ENCODE measurements at places on chromosomes 3 and 15.

DNA sequence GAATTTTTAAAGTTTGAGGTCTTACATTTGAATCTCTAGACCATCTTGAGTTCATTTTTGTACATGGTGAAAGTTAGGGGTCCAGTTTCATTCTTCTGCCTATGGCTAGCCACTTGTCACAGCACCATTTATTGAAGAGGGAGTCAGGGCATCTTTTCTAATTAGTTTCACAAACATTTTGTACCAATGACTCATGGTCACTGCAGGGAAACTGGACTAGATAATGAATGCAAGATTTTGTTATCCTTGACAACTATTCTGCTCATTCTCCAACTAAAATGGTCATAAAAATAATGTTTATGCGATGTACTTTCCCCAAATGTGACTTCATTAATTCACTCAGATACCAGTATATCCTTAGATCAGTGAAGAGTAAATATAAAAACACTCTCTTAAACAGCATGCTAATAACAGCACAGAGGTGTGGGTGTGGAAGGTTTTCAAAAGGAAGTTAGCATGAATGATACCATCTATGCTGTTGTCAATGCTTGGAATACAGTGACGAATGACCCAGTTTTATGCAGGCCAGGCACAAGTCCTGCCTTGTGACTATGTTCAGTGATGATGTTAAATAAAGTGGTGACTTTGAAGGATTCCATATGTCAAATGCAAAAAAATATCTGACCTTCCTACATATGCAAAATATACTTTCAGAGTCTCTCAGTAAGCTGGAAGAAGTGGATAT, 314.9 kb upstream of the TMCO5A start:
- no peak for DNase-seq

DNA sequence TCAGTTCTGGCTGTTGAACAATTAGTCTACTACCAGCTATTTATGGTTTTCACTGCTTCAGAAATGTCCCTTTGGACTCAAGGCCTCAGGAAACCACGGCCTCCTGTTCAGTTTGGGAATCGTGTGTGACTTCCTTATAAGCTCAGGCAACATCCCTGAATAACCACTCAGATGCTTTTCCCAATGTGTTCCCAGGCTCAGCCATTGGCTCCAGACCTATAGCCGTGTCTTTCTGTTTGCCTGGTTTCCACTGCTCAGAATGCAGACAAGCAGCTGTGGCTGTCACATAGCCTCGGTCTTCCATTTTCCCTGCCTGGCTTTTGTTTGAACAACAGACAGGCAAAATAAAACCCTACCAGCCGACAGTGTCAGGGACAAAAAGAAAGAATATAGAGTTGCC, 63.2 kb upstream of the ATP2B2 start:
- DNase-seq = no peak

DNA sequence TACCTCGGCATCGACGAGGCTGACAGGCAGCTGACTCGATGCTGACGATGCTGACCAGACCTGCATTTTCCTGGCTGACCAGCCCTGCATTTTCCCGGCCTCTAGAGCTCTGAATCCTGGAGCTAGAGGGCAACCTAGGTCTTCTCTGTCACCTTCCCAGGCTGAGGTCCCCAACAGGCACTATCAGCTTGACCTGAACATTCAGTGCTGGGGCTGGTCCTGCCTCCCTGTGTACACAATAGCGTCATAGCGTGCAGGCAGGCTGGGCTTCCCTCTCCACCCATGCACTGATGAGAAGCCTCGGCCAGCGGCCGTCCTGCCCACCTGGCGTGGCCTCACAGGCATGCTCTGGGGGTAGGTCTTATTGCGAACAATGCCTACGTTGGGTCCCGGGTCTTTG, 62.3 kb upstream of the SNRPA1 start:
- DNase-seq = no peak

DNA sequence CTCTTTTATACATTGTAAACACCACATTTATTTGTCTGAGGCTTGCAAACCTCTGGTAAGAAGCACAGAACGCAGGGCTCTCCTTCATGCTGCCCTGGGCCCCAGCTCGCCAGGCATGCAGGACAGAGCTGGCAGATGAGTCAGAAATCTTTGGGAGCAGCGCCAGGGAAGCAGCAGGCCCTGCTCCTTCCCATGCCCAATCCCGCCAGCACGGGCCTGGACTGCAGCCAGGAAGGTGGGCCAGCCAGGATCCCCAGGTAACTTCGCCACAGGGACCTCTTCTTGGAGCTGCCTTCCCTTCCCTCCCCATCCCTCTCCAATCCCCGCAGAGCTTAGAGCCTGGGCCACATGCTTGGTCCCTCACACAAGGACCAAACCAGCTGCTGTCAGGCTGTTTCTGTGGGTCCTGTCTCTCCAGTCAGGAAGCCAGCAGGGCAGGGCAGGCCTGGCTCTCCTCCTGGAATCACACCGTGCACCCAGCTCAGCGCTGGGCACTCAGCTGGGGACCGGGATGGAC, 8.8 kb downstream of the STOML1 start:
- DNase-seq = no peak

DNA sequence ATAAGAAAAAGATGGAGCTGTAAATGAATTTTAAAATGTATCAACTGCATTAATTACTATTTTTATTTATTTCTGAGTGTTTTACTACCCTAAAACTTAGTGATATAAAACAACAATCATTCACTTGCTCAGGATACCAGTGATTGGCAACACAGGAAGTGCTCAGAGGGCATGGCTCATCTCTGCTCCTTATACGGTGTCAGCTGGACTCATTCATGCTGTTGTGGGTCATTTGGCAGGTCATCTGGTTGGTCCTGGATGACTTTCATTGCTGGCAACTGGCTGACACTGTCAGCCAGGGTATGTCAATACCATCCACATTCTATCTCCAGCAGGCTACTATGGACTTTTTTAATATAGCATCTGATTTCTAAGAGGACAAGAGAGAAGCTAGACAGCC, 689.6 kb upstream of the NECTIN3 start:
- no peak for DNase-seq

DNA sequence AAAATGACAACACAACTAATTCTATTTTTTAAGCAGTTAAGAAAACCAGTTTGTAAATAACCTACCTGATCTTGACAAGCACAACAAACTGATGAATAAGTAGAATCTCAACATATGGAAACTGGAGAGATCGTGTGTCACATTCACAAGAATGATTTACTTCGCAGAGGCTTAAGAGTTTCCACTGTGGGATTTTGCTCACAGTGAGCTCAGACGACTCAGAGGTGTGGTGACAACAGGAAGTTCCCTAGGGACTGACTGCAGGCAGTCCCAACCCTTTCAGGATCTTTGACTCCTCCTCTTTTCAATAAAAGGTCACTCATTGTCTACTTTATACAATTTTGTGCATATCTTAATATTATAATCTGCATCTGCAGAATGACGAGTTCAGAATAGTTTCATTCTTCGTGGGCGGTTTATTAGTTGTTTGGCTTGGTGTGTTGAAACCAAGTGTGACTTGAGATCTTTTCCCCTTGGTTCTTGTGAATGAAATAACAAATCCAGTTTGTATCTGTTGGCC, at the start of gene LIPH:
Gene LIPH (minus strand): TSS at position 231 of the 520 bp plus-strand sequence. CDS start 117 bp downstream, at position 114.
- peak; percentile 32 for DNase-seq

DNA sequence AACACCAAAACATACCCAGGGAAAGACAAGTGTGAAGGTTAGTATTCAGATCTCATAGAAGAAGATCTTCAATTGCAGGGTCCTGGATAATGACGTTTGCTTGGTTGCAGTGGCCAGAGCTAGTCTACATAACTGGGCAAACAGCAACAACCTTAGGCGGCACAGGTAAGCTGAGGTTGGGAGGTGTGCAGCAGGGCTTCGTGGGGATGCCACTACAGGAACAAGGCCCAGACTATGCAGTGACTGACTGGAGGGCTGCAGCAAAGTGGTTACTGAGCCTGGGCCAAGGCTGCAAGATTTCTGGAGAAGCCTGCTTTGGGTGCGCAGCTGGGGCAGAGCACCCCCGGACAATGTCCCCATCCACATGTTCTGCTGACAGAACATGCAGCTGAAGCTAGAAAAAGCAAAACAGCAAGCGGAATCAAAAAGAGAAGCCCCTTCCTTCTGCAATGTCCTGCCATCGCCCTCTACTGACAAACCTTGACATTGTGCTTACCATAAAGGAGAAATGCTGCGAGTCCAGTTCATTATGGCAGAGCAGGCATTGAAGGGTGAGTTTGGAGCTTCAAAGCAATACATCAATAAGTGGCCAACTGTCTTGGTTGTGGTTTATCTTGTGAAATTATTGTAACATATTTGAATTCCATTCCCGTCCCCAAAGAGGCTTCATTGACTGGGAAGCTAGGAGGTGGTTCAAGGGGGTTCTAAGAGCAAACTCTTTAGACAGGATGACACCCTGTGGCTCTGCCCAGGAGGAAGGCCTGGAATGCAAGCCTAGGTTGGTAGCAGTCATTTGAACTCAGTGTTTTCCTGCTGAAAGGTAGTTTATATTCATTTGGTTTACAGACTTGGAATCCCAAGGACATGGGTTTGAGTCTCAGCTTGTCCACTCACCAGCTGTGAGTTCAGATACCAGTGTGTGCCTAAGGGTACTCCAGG, 217.0 kb downstream of the PDCD6IP start:
- no peak for DNase-seq

DNA sequence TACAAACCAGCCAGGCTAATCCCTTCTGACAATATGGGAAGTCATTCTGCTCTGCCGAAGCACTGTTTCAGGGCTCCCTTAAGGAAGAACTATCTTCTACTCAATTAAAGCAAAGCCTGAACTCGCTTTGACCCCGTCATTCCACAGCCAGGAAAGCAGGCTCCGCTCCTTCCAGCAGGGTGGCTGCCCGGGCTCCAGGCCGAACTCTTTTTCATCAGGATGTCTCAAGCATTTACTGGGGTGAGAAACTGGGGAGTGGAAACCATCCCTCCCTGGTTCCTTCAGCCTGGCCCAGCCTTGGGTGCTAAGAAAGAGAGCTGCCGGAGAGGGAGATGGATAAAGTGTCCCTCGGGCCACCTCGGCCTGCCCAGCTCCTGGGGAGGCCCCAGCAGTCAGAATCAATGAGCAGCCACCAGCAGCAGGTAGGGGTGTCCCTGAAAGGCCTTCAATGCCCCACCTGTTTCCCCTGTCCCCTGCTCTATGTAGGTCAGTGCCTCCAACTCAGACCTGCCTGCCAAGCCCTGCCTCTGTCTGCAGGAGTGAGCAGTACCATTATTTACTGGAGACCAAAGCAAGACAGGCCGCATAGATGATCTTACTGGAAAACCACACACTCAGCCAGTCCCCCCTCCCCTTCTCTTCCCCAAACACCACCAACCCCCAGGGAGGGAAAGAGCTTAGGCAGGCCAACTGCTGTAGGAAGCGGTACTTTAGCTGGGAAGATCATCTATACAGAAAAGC, 225.6 kb upstream of the TLE3 start:
- no peak for DNase-seq

GRCh38 chr3:126993436-126993835, 10.5 kb downstream of the PLXNA1 start:
- no peak for DNase-seq

DNA sequence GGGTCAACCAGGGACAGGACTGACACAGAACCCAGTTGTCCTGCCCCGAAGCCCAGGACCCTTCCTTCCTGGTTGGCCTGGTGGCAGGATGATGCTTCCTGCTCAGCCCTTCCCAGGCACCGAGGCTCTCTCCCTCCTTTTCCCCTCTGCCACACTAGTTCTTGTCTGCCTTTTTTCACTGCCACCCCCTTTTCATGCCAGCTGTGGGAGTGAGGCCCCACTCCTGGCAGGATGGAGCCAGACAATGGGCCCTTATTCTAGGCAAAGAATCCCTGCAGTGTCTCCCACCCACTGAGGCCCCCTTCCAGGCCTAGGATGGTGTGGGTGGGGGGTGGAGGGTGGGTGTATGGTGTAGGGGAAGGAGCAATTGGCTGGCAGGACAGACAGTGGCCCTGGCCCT, 1.1 kb upstream of the SCAMP5 start:
- no peak for DNase-seq

- DNase-seq = no peak
Observed at GRCh38 chr3:151919446-151919845, 46.0 kb downstream of the SUCNR1 start.

DNA sequence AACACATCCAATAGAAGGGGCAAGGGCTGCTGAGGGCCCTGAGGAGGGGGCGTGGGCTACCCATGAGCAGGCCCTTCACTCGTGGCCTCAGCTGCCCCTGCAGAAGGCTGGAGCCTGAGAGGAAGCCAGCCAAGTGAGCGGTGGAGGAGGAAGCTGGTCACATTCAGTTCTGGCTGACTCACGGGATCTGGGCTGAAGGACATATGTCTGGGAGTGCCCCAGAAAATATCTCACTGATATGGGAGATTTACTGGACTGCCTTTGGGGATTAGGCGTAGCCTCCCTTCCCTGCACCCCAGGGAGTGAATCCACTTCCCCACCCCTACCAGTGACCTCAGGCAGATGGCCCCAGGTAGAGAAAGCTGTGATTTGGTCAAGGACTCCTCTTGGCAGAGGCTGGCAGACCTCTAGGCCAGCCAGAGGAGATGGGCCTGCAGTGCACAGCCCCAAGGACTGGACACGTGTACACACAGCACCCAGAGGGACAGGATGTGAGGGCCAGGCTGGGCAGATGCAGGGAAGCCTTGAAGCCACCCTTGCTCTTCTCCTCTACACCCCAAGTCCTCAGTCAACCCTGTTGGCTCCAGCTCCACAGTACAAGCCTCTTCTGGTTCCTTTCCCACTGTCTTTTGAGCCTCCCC, 14.2 kb upstream of the ANKDD1A start:
- no peak for DNase-seq

DNA sequence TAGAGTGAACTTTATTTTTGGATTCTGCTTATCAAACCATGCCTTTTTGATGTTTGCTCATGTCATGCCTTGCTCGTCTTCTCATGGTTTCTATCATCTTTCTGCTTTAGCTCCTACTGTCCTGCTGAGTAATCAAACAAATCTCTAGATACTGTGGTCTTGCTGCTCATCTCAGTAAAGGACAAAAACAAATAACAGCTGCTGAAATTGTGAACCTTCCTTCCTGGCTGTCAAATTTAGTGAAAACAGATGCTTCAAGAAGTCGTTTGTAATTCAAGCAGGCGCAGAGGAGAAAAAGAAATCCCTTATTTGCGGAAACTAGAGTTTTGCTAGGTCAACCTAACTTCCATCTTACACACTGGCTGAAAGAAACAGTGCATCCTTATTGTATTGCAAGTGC, 616.1 kb upstream of the ALCAM start:
- no peak for DNase-seq

DNA sequence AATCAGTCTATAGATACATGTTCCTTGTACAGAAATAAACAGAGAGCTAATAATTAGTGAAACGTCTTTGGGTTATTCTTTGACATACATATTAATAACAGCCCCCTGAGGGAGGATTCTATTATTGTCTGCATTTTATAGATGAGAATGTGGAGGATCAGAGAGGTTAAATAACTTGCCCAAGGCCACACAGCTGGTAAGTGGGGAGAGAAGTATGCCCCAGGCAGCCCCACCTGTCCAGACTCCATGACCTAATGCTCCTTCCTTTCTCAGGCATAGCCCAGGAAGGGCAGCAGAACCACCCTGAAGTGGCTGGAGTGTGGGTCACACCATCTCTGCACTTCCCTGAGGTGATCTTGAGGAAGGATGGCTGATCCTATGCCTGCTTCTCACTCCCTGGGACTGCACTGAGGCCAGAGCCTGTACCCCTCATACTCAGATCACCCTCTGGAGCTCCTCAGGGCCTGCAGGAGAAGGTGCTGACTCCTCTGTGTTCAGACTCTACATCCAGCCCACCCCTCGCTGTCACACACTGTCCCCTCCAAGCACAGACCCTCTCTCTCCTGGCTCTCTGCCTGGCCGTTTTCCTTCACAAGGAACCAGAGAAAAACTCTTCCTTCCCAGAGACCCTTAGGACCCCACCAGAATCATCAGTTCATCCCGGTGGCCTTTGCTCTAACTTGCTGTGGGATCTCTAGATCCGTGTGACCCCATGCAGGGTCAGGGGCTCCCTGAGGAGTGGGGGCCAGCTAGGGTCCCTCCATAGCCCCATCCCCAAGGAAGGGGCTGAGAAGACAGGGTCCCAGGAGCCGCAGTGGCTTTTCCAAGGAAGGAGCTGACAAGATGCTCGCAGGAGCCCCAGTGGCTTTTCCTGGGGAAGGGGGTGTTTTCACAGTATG, 4.4 kb upstream of the HHATL start:
- no peak for DNase-seq

Data from GM18507 (cell line).